Endodermal cell (in vitro differentiated cells): ENCODE measurements at places on chromosomes 7 and 10. TPM values are rescaled to one million over a fixed set of nuclear protein-coding genes. Genes with fewer than 3 reads are reported as not detected.
A peak's percentile ranks its signal among the peaks of the same experiment; 100 is the strongest.

Gene PUS7
- total RNA-seq: 37.9 and 38.7 TPM in 2 replicates

Gene PTPN20
- total RNA-seq: not detected in 3 replicates

Gene AQP1
- 0.26 and 0.45 TPM in 2 replicates for total RNA-seq

Gene ZNF853
- total RNA-seq: 9.0 to 17.2 TPM (median 17.0 TPM) in 3 replicates

Gene GARIN1A
- total RNA-seq: 0.15 to 0.38 TPM (median 0.16 TPM) in 3 replicates

Gene ITGB8
- total RNA-seq: 7.1 to 8.4 TPM (median 7.6 TPM) in 3 replicates

- H3K27me3 ChIP-seq: no peaks in the 10 kb centered on the region
- no peaks in the 10 kb centered on the region for H3K36me3 ChIP-seq
These were observed 38.7 kb downstream of the A1CF start for GRCh38 chr10:50846753-50847152.

- peaks cover 1% of the 10 kb centered on the region for H3K4me1 ChIP-seq
- H3K4me3 ChIP-seq: no peak overlapping the region
- no peak for DNase-seq
- no peaks in the 10 kb centered on the region for H3K27me3 ChIP-seq
These were observed 45.7 kb downstream of the PRPF18 start for GRCh38 chr10:13632440-13632839.

GRCh38 chr10:26438534-26439341 lies 597 bp downstream of the APBB1IP start:
- DNase-seq: peak; percentile 70
- no peaks in the 10 kb centered on the region for H3K36me3 ChIP-seq
- no peak overlapping the region for H3K27ac ChIP-seq
- peaks cover 32% of the 10 kb centered on the region for H3K27me3 ChIP-seq
- H3K4me3 ChIP-seq: no peak overlapping the region

DNA sequence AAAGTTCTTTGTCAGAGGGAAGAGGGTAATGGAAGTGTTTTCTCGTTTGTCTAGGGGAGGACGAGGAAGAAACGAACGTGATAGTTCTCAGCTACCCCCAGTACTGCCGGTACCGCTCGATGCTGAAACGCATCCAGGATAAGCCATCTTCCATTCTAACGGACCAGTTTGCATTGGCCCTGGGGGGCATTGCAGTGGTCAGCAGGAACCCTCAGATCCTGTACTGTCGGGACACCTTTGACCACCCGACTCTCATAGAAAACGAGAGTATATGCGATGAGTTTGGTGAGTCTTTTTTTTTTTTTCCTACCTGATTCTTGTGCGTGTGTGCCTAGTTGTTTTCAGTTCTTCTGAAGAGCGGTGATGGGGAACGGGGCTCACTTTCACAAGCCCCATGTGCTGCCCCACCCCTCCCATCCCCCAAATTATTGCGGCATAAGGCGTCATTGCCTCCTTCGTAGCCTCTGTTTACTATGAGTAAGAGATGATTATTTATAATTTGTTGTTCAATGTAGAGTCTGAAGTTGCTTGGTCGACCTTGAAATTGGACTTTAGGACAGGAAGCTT lies 98.6 kb downstream of the ARID5B start:
- no peak overlapping the region for H3K27ac ChIP-seq
- H3K4me3 ChIP-seq: no peak overlapping the region
- no peaks in the 10 kb centered on the region for H3K36me3 ChIP-seq
- no peak for DNase-seq
- no peaks in the 10 kb centered on the region for H3K27me3 ChIP-seq
- H3K4me1 ChIP-seq: no peaks in the 10 kb centered on the region

- H3K36me3 ChIP-seq: no peaks in the 10 kb centered on the region
- DNase-seq: no peak
- no peaks in the 10 kb centered on the region for H3K4me1 ChIP-seq
- no peaks in the 10 kb centered on the region for H3K27me3 ChIP-seq
- no peak overlapping the region for H3K4me3 ChIP-seq
- H3K27ac ChIP-seq: no peak overlapping the region
These were observed 59.2 kb downstream of the C10orf90 start for GRCh38 chr10:126611303-126611702.

GRCh38 chr7:155257482-155258225 lies 40.0 kb upstream of the INSIG1 start:
- no peaks in the 10 kb centered on the region for H3K4me1 ChIP-seq
- DNase-seq: no peak
- H3K27me3 ChIP-seq: no peaks in the 10 kb centered on the region
- no peak overlapping the region for H3K27ac ChIP-seq
- no peak overlapping the region for H3K4me3 ChIP-seq
- H3K36me3 ChIP-seq: no peaks in the 10 kb centered on the region

- peaks cover 10% of the 10 kb centered on the region for H3K4me1 ChIP-seq
- peaks cover 100% of the 10 kb centered on the region for H3K27me3 ChIP-seq
- peak overlapping the region; percentile 23 for H3K4me3 ChIP-seq
- H3K27ac ChIP-seq: no peak overlapping the region
- no peaks in the 10 kb centered on the region for H3K36me3 ChIP-seq
- peak; percentile 77 for DNase-seq
These were observed 12.5 kb upstream of the MNX1 start for GRCh38 chr7:157022681-157023588.

- H3K4me1 ChIP-seq: no peaks in the 10 kb centered on the region
- no peak for DNase-seq
- no peak overlapping the region for H3K27ac ChIP-seq
- peaks cover 5% of the 10 kb centered on the region for H3K27me3 ChIP-seq
- H3K4me3 ChIP-seq: no peak overlapping the region
- no peaks in the 10 kb centered on the region for H3K36me3 ChIP-seq
These were observed 3.5 kb upstream of the MGAM start for GRCh38 chr7:141992156-141992555.
